ENCODE measurements at places on chromosomes 1 and 21.

- DNase-seq, result no peak
- H3K36me3 ChIP-seq, result no peaks in the 10 kb centered on the region
- no peaks in the 10 kb centered on the region for H3K27me3 ChIP-seq
- no peak overlapping the region for H3K27ac ChIP-seq
Observed at GRCh38 chr1:50346621-50347020, 76.6 kb downstream of the DMRTA2 start.

DNA sequence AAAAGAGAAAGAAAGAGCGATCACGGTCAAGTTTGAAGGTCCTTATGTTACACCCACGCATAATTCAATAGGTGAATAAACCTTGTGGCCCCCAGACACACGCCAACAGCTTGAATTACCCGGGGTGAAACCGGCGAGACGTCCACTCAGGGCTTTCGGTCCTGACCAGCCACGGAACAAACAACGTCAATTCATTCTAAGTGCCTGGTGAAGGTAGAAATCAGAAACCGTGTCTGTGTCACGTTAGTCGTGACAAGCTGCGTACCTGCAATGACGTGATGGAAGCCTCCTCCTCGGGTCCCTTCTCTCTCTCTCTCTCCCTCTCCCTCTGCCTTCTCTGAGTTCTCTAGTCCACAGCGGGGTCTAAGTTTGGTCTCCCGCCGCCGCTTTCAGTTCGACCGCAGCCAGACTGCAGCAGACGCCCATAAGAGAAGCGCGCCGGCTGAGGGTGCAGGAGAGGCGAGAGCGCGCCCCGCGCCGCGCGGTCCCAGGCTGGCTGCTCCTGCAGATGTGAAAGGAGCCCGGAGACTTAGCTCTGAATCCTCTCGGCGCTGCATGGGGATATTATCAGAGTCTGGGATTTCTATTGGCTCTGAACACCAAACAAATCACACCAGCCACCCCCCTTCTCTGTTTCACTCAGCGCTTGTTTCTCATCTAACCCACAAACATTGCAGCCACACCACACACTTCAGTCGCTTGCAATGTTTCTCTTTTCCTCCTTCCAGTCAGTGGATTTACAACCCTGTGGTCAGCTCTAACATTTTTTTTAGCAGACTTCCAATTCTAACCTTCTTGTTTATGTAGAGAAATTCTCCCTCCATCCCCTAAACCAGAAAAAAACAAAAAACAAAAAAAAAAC, at the start of gene GREM2:
Gene GREM2 (minus strand): TSS at position 537 of the 862 bp plus-strand sequence. CDS start 118,680 bp downstream, outside the sequence.
- H3K27ac ChIP-seq, result no peak within 1 kb of the TSS
- H3K27me3 ChIP-seq, result peaks cover 3% of the 10 kb centered on the region
- peak within 1 kb of the TSS; percentile 33 for H3K4me3 ChIP-seq

GRCh38 chr1:33986390-33987095, 122.7 kb downstream of the HMGB4 start:
- H3K36me3 ChIP-seq, result no peaks in the 10 kb centered on the region
- H3K4me1 ChIP-seq, result no peaks in the 10 kb centered on the region
- peak; percentile 80 for DNase-seq

DNA sequence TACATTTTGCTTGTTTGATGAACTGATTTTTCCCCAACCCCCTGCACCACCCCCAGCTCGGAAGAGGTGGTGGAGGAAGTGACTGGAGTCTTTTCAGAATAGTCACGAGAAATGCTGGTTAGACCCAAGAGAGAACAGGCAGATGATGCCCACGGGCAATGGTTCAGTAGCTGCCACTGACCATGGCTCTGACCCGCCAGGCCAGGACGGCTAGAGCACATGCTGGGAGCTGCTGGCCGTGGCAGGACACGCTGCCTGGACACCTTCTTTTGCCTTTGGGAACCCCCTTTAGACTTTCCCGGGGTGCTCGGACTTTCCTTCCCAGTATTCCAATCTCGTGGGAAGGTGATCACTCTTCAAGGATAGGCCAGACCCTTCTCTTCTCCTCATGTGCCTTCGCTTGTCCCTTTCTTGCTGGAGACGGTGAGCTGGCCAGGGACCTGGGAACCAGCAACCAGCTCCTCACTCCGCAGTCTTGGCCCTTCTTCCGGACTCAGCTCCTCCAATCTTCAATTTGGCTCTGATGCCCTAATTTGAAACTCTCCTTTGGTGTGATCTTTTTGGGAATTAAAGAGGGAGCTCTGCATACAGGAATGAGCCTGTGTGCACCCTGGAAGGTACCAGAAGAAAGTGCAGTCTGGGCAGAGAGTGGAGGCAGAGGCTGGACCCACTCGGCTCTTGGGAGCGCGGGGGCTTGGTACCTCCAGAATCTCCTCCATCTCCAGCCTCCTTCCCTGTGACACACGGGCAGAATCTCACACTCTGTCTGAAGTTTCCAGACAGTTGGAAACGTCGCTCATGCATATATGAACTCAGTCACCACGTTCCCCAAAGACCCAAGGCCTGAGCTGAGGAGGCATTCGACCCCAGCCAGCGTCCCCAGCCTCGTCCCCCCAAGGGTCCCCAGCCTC, 4.0 kb upstream of the PDE9A start:
- no peak for DNase-seq
- H3K27me3 ChIP-seq, result no peaks in the 10 kb centered on the region
- no peaks in the 10 kb centered on the region for H3K36me3 ChIP-seq
- H3K4me3 ChIP-seq, result no peak overlapping the region
- no peaks in the 10 kb centered on the region for H3K4me1 ChIP-seq
- no peak overlapping the region for H3K27ac ChIP-seq

DNA sequence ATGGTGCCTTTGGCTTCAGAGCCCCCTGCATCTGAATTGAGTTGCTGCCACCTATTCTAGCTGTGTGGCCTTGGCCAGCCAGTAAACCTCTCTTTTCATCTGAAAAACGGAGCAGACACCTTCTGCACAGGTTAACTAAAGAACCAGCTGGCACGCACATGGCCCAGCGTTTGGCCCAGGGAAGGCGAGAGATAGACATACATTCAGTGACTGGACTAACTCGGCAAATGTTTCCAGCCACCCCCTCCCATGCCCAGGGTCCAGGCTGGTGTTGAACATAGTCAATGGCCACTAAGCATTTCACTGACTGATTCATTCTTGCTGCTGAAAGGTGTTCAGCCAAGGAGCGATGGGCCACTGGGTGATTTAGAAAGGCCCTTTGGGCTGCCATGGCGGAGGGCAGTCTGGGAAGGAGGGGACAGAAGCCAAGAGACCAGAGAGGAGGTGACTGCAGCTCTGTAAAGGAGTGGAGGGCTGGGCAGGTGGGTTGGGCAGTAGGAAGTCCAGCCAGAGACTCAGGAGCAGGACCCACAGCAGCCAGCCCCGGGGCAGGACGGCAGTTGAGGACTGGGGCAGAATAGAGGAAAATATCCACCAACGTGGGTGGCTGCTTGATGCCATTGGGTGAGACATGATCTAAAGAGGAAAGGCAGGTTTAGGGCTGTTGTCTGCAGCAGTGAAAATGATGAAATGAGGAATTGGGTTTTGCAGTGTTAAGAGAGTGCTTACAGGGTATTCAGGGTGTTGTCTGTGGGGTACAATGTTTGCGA, 184.3 kb downstream of the HIVEP3 start:
- no peaks in the 10 kb centered on the region for H3K27me3 ChIP-seq
- no peak overlapping the region for H3K4me3 ChIP-seq
- H3K4me1 ChIP-seq, result no peaks in the 10 kb centered on the region
- H3K27ac ChIP-seq, result no peak overlapping the region
- DNase-seq, result no peak

DNA sequence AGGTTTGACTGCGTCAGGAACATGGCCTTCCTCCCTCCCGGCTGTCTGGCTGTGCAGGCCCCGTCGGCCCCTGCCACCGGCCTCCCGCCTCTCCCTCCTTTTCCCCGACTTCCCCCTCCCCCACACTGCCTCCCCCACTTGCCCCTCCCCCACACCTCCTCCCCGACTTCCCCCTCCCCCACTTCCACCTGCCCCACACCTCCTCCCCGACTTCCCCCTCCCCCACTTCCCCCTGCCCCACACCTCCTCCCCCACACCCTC, 52.6 kb downstream of the SLC19A1 start:
- no peak for DNase-seq
- H3K4me3 ChIP-seq, result no peak overlapping the region
- H3K27me3 ChIP-seq, result no peaks in the 10 kb centered on the region
- no peaks in the 10 kb centered on the region for H3K4me1 ChIP-seq

DNA sequence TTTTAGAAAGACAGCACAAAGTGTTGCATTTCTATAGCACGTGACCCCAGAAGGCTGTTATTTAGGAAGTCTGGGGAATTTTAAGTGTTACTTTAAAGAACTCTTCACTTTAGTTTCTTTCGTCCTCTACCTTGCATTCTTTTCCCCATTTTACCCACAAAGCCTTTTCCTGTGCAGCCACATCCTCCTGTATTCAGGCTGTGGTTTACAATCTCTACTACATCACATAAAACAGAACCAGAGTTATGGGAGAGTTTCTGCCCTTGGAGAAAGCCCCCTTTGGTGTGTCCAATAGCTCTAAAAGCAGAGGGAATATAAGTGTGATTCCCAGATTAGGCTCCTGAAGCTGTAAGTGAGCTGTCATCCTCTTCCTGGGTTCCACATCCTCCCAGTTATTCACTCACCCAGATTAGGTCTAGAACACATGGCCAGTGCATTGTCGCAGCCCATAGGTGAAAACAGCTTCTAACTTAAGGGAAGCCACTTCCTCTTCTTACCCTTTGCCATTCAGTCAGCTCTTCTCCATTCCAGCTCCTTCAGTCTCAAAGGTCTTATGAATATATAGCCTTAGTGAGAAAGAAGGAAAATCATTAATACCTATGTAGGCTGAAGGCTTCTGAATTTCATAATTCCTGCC, 171.1 kb downstream of the PIGK start:
- DNase-seq, result no peak
- no peaks in the 10 kb centered on the region for H3K36me3 ChIP-seq
- H3K4me1 ChIP-seq, result no peaks in the 10 kb centered on the region
- H3K4me3 ChIP-seq, result no peak overlapping the region
- no peaks in the 10 kb centered on the region for H3K27me3 ChIP-seq
- H3K27ac ChIP-seq, result no peak overlapping the region

- no peak overlapping the region for H3K4me3 ChIP-seq
- H3K27me3 ChIP-seq, result no peaks in the 10 kb centered on the region
- DNase-seq, result no peak
Observed at GRCh38 chr1:164384262-164384661, 174.7 kb upstream of the PBX1 start.

GRCh38 chr1:212244441-212244840, 40.8 kb upstream of the PPP2R5A start:
- H3K36me3 ChIP-seq, result no peaks in the 10 kb centered on the region
- H3K27me3 ChIP-seq, result no peaks in the 10 kb centered on the region
- no peaks in the 10 kb centered on the region for H3K4me1 ChIP-seq
- no peak overlapping the region for H3K27ac ChIP-seq
- no peak overlapping the region for H3K4me3 ChIP-seq

- H3K36me3 ChIP-seq, result peaks cover 100% of the 10 kb centered on the region
- H3K4me3 ChIP-seq, result no peak overlapping the region
- H3K4me1 ChIP-seq, result no peaks in the 10 kb centered on the region
- no peak overlapping the region for H3K27ac ChIP-seq
- no peak for DNase-seq
Observed at GRCh38 chr1:55095095-55095494, 55.7 kb downstream of the PCSK9 start.

GRCh38 chr1:48105165-48105564, 108.0 kb upstream of the TRABD2B start:
- no peaks in the 10 kb centered on the region for H3K27me3 ChIP-seq
- H3K27ac ChIP-seq, result no peak overlapping the region
- no peak overlapping the region for H3K4me3 ChIP-seq

GRCh38 chr1:46027788-46028573, 104.4 kb downstream of the PIK3R3 start:
- H3K4me3 ChIP-seq, result no peak overlapping the region
- no peak overlapping the region for H3K27ac ChIP-seq
- no peaks in the 10 kb centered on the region for H3K4me1 ChIP-seq

- peaks cover 42% of the 10 kb centered on the region for H3K4me1 ChIP-seq
- no peaks in the 10 kb centered on the region for H3K27me3 ChIP-seq
- peak overlapping the region; percentile 56 for H3K27ac ChIP-seq
- H3K4me3 ChIP-seq, result no peak overlapping the region
- no peaks in the 10 kb centered on the region for H3K36me3 ChIP-seq
Observed at GRCh38 chr1:56377431-56377830, 201.9 kb downstream of the PLPP3 start.

- H3K36me3 ChIP-seq, result no peaks in the 10 kb centered on the region
- peak overlapping the region; percentile 39 for H3K27ac ChIP-seq
- no peaks in the 10 kb centered on the region for H3K27me3 ChIP-seq
- H3K4me3 ChIP-seq, result peak overlapping the region; percentile 9
- H3K4me1 ChIP-seq, result no peaks in the 10 kb centered on the region
Observed at GRCh38 chr1:183842795-183843144, 37.9 kb downstream of the RGL1 start.

GRCh38 chr1:245316784-245317183, 162.0 kb downstream of the KIF26B start:
- no peaks in the 10 kb centered on the region for H3K36me3 ChIP-seq
- no peaks in the 10 kb centered on the region for H3K27me3 ChIP-seq
- no peaks in the 10 kb centered on the region for H3K4me1 ChIP-seq
- H3K4me3 ChIP-seq, result no peak overlapping the region
- H3K27ac ChIP-seq, result no peak overlapping the region

- H3K4me1 ChIP-seq, result no peaks in the 10 kb centered on the region
- DNase-seq, result no peak
- no peak overlapping the region for H3K4me3 ChIP-seq
- no peak overlapping the region for H3K27ac ChIP-seq
Observed at GRCh38 chr1:235712812-235713211, 63.2 kb upstream of the GNG4 start.

DNA sequence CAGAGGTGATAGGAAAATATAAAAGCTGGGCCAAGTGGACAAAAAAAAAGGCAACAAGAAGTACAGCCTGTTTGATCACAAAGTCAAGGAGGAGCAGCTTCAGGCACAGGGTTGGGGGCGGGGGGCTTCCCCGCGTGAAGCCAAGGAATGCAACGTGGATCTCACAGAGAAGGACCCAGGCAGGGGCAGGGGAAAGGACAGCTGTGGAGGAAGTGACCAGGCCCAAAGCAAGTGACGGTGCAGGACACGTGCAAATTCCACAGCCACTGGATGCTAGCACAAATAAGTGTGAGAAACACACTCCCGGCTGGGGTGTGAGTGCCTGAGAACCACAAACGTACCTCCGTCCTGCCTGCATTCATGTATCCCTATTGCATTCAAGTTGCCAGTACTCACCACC, 77.7 kb upstream of the DSCAM start:
- no peaks in the 10 kb centered on the region for H3K4me1 ChIP-seq
- H3K27ac ChIP-seq, result no peak overlapping the region
- H3K36me3 ChIP-seq, result no peaks in the 10 kb centered on the region
- DNase-seq, result no peak
- H3K27me3 ChIP-seq, result no peaks in the 10 kb centered on the region
- H3K4me3 ChIP-seq, result no peak overlapping the region

DNA sequence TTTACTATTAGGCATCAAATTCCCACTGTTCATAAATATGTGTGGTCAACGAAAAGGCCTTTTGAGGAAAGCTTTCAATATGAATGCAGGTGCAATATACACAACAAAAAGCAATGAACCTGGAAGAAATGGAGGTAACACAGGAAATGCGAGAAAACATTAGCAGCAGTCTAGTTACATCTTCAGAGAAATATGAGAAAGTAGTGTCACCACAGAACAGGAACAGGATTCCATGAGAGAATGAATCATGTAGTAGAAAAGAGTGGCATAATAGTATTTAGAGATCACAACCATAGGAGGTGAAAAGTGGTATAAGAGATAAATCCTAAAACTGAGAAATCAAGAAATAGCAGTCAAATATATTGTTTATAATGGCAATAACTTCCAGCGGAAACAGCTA, 103.7 kb downstream of the AK5 start:
- H3K4me1 ChIP-seq, result no peaks in the 10 kb centered on the region
- no peaks in the 10 kb centered on the region for H3K36me3 ChIP-seq
- H3K27ac ChIP-seq, result no peak overlapping the region
- H3K27me3 ChIP-seq, result no peaks in the 10 kb centered on the region

GRCh38 chr21:35265170-35265877, 216.2 kb upstream of the RUNX1 start:
- no peaks in the 10 kb centered on the region for H3K36me3 ChIP-seq
- no peak for DNase-seq
- no peak overlapping the region for H3K27ac ChIP-seq
- H3K27me3 ChIP-seq, result no peaks in the 10 kb centered on the region
- no peak overlapping the region for H3K4me3 ChIP-seq
